HT1080 (cell line): ENCODE measurements at places on chromosomes 4 and X.

DNA sequence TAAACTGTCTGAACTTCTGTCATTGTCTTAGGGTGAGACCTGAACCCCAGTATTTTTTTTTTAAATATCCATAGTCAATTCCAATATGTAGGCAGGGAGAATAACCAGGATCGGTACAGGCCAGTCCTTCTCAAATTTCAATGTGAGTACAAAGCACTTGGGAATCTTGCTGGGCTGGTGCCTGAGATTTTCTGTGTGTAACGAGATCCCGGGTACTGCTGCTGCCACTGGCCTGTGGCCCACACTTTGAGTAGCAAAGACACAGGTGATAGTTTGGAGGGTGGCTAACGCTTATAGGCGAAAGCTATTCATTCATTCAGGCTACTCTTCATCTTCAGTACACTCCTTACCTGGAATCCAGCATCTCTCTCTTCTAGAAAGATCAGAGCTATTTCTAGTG lies 923.6 kb upstream of the TENM3 start:
- no peak for DNase-seq

GRCh38 chr4:4946416-4946815 lies 72.8 kb downstream of the CYTL1 start:
- no peak for DNase-seq

DNA sequence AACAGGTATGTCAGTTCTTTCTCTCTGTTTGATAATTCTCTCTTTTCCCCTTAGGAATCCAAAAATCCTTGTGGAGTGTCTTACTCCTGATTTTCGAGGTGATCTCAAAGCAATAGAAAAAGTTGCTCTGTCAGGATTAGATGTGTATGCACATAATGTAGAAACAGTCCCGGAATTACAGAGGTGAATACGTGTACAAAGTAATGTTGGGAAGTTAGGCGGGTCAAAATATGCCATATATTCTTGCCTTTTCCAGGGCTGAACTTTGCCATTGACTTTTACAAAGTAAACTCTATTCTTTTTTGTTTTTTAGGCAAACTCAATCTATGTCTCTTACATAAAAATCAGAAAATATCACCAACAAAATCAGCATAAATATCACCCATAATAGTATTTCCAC lies 8.6 kb downstream of the LIAS start:
- no peak for DNase-seq

- DNase-seq = no peak
Observed at GRCh38 chrX:56000729-56001128, 231.4 kb upstream of the KLF8 start.

- no peak for DNase-seq
Observed at GRCh38 chr4:76622126-76622525, 187.1 kb downstream of the SHROOM3 start.

DNA sequence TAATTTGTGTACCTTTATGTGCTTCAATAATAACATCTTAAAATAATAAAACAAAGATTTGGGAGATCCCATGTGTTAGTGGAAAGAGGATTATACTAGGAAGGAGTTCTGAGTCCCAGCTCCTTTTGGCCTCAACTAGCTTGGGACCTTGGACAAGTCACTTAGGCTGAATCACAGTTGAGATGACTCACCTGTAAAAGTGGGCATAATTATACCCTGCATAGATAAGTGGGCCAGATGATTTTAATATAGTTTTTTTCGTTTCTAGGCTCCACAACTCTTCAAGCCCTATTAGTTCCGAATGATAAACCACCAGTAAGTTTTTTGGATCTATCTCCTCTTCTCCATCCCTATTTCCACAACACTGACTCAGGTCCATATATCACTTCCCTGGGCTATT lies 131.8 kb downstream of the ENOX2 start:
- peak; percentile 45 for DNase-seq

DNA sequence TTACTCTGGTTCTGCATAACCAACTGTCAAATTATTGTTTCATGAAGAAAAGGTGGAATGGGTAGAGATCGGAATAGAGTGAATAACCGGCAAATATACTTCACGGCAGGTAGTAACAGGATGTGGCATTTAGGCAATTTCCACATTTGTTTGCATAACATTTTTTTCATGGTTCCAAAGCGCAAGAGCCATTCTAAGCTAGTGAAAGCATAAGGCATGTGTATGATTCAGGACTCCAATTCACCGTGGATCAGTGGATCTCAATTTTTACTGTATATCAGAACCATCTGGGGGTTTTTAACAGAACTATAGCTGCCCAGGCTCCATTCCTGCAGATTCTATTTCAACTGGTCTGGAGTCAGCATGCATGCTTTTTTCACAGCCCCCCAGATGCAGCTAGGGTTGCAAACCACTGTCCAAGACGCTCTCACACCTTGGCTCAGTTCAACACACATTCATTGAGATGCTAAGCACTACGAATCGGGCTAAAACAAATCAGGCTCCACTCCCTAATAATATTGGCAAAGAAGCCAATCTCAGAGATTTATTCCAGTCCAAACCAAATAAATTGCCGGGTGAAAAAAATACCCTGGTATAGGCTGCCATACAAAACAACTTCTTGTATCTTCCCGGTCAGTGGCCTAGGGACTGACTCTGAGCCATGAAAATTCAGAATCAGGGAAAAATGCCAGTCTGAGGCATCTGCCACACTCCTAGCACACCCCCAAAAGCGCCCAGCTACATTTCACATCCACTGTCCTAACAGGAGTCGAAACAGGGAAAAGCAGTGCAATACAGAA lies 30.0 kb downstream of the AFAP1 start:
- no peak for DNase-seq

- DNase-seq = no peak
Observed at GRCh38 chr4:77566148-77566547, 39.5 kb upstream of the CXCL13 start.

- no peak for DNase-seq
Observed at GRCh38 chr4:61431131-61431530, 231.0 kb downstream of the ADGRL3 start.

DNA sequence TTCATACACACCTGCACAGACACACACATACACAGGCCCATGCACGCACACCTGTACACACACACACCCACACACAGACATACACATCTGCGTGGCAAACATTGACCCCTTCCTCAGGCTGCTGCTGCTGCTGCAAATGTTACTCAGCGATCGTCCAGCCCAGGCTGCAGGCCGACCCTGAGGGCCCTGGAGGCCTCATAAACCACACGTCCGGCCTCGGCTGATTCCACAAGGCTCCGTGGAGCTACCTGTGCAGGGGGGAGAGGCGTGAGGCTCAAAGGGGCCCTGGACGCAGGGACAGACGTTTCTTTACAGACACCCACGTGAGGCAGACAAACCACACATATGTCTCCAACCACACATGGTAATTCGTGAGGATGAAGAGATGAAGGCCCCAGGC lies 53.9 kb upstream of the PPP2R3B start:
- DNase-seq = no peak

GRCh38 chrX:97065973-97066372 lies 182.3 kb downstream of the RPA4 start:
- DNase-seq = peak; percentile 0

GRCh38 chrX:41133551-41133950 lies 48.3 kb downstream of the USP9X start:
- no peak for DNase-seq

GRCh38 chr4:88054901-88055300 lies 47.5 kb downstream of the PKD2 start:
- DNase-seq = peak; percentile 61

DNA sequence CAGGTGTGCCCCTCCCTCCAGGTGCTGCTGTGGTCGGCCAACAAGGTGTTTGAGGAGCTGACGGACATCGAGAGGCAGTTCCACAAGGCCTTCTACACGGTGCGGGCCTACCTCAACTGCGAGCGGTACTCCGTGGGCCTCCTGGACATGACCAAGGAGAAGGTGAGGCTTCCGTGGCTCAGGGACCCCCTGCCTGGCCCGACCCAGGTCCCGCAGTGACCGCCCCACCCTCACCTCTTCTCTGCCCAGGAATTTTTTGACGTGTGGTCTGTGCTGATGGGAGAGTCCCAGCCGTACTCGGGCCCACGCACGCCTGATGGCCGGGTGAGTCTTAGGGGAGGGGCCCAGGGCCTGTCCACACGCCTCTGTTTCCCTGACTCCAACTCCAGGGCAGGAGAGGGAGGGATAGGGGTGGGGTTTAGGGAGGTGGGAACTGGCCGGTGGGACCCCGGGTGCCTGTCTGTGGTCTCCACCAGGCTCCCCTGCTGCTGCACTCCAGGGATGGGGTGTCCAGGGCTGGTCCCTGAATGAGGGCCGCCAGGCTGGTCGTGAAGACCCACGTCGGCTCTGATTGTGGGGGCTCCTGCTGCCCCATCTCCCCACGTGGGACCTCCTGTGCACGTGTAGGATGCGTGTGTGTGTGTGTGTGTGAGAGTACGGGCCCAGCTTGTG lies 20.1 kb downstream of the ATP5ME start:
- no peak for DNase-seq
